ENCODE measurements at places on chromosomes 16 and 17.

- DNase-seq = peak; percentile 36
Measured at GRCh38 chr17:67359960-67360791, 6.2 kb downstream of the PSMD12 start.

GRCh38 chr17:68592682-68593641 lies 8.2 kb downstream of the FAM20A start:
- DNase-seq = no peak

DNA sequence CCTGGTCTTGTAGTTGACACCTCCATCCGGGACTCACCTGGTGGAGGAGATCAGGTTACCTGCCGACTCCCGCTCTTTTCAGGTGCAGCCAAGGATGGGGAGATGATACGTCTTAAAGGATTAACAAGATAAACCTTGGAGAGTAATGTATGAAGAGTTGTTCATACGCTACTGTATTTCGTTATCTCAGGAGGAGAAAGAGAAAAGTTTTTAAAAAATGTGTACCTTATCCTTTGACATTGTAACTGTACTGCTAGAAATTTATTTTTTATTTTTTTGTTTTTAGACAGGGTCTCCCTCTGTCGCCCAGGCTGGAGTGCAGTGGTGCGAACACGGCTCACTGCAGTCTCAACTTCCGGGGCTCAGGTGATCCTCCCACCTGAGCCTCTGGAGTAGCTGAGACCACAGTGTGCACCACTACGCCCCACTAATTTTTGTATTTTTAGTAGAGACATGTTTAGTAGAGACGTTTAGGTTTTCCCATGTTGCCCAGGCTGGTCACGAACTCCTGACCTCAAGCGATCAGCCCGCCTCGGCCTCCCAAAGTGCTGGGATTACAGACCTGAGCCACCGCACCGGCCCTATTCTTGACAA lies 764 bp upstream of the SMURF2 start:
- DNase-seq = no peak

DNA sequence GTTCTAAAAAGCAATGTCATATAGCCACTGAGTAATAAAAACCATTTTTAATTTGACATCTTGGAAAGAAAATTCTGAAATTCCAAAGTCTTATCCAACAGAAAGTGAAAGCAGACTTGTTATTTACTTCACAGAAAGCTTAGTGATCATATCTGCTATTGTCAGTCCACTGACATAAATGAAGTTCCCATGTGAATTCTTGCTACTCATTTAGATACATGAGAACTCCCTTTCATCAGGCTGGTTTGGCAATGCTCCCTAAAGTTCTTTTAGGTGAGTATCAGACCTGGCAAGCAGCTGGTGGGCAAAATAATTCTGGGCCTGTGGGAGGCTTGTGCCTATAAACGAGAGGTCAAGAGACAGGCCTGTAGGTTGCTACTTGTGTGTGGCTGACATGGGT lies 23.4 kb downstream of the NME2 start:
- DNase-seq = no peak

DNA sequence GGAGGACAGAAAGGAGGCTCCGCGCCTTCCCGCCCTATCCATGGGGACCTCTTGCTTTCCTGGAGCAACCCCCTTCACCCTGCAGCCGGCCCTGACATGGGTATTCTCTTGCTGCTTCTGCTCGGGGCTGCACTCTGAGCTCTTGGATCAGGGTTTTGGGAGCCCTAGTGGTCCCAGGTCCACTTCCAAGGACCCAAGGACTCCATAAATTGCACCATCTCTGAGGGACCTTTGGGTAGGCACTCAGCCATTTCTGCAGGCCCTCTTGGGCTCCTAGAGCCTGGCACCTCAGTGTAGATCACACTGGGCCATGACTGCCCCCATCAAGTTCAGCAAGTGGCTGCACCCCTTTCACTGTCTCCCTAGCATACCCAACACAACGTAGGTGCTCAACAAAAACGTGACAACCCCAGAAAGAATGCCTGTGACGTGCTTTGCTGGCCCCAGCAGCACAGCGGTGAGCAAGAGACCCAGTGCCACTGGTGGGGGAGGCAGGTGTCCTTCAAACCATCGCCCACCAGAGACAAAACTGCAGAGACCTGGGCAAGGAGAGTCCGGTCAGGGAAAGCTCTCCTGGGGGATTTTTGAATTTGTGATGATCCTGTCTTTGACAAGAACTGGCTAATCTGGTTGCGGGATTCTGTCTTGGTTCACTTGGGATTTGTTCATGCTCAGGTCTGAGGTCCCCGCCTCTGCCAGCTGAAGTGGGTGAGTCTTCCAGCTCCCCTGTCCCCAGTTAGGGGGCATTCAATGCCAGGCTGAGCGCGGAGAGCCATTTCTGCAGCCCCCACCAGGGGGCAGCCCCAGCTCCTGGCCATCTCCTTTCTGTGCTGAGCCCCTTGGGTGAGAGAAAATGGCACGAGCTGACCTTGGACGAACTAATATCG lies 2.5 kb upstream of the RAB11FIP4 start:
- DNase-seq = peak; percentile 46
